ENCODE measurements at places on chromosomes 11 and 22.
A peak's percentile ranks its signal among the peaks of the same experiment; 100 is the strongest.

DNA sequence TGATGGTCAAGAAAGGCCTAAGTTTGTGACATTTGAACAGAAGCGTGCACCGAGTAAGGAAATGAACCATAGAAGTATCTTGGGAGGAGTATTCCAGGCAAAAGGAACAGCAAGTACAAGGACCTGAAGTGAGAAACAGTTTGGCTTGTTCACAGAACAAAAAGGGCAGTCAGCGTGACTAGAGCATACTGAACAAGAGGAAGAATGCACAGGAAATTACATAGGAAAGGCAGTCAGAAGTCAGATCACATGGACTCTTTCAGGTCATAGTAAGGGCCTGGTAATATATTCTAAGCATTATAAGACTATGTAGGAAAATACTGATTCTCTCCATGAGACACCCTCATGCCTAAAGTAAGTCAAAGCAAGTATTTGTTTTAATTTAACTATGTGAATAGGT is 52.3 kb upstream of the GAB2 start:
- DNase-seq, result no peak

- peak; percentile 91 for DNase-seq
Observed at GRCh38 chr11:95923728-95924413, at the start of gene MTMR2. Gene MTMR2, minus strand, starts transcription at chr11:95924107. Its CDS starts 153 bp downstream, at chr11:95923954.

GRCh38 chr11:75968021-75968625 is 153.1 kb downstream of the UVRAG start:
- no peak for DNase-seq

DNA sequence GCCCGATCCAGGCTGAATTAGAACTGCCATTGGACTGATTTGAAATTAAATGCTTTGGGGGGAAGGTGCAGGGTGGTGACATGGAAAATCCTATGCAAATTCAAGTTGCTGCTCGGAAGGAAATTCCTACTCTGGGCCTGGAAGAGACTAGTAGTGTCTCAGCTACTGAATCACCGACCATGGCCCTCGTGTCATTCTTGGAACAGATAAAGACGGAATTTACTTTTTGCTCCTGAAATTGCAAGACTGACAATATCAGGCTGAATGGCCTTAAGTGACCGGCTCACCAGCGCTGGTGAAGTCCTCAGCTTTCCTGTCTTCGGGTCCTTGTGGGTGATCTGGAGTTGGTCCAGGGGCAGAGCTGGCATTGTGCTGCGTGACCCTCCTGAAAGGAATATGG is 6.1 kb downstream of the ASCC2 start:
- no peak for DNase-seq

GRCh38 chr22:24848559-24849168 is 42.7 kb downstream of the SGSM1 start:
- DNase-seq, result no peak

GRCh38 chr11:61783717-61784505 is 8.5 kb downstream of the TMEM258 start:
- DNase-seq, result peak; percentile 57

DNA sequence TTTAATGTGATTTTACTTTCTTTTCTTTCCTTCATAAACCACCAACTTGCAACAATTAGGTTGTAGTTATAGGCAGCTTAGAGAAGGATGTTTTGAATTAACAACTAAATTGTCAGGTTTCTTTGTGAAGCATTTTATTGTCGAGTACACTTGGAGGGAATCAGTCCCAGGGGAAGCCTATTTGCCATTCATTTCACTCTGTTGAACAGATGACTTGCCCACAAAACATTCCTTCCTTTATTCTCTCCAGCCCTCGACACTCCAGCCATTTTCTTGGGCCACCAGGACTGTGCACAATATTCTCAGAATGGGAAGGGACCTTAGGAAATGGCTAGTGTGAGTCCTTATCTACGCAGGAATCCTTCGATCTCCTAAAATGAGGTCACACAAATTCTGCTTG is 620.6 kb downstream of the SOX6 start:
- DNase-seq, result no peak

DNA sequence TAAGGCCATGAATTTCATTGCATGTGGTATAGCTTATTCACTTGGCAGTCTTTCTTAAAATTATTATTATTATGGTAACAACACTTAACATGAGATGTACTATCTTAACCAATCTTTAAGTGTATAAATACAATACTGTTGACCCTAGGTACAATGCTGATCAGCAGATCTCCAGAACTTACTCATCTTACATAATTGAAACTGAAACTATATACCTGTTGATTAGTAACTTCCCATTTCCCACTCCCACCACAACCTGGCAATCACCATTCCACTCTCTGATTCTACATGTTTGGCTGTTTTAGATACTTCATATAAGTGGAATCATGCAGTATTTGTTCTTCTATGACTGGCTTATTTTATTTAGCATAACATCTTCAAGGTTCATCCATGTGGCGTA is 150.2 kb upstream of the POU2AF2 start:
- no peak for DNase-seq

- DNase-seq, result no peak
Observed at GRCh38 chr11:125223901-125224361, 59.4 kb downstream of the PKNOX2 start.

GRCh38 chr11:46480166-46480726 is 88.7 kb upstream of the CHRM4 start:
- no peak for DNase-seq

- DNase-seq, result peak; percentile 70
Observed at GRCh38 chr22:45867118-45867905, 109.7 kb downstream of the WNT7B start.

GRCh38 chr22:42273855-42274451 is 3.5 kb upstream of the TCF20 start:
- DNase-seq, result no peak

- no peak for DNase-seq
Observed at GRCh38 chr11:68934666-68935065, 31.0 kb downstream of the IGHMBP2 start.

DNA sequence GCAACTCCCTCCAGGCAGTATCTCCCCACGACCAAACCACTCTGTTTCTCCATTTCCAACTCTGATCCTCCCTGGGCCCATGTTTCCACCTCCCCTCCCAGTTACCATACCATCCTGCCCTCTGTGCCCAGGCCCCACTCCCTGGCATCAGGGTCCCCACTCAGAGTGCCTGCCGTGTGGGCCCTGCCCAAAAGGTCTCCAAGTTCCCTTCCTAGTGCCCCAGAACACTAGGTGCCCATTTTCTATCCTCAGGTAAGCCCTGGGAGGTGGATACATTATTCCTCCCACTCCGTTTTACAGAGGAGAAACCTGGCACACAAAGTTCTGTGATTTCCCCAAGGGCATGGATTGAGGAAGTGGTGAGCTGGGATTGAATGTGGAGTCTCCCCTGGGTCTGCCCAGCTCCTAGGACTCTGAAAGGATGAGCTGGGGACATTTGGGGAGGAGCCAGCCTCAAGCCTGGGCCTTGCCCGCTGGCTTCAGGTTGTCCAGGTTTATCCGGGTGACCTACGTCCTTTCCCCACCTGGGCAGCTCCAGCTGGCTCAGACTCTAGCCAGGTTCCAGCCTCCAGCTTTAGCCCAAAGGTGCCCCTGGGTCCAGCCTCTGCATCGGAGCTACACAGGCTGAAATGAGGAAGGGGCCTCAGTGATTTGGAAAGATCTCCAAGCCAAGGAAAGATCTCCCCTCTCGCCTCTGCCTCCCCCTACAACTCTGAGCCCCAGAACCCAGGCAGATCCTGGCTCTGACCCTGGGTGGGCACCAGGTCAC is 2.2 kb upstream of the GSTT4 start:
- no peak for DNase-seq

GRCh38 chr22:47007496-47007895 is 245.0 kb downstream of the TBC1D22A start:
- peak; percentile 28 for DNase-seq

GRCh38 chr11:86593833-86594232 is 78.6 kb downstream of the ME3 start:
- no peak for DNase-seq

- DNase-seq, result peak; percentile 76
Observed at GRCh38 chr11:114060392-114061047, 1.0 kb downstream of the ZBTB16 start.

GRCh38 chr11:96189351-96189750 is 153.6 kb downstream of the MAML2 start:
- no peak for DNase-seq

- no peak for DNase-seq
Observed at GRCh38 chr11:7004482-7004881, 15.7 kb downstream of the ZNF214 start.

DNA sequence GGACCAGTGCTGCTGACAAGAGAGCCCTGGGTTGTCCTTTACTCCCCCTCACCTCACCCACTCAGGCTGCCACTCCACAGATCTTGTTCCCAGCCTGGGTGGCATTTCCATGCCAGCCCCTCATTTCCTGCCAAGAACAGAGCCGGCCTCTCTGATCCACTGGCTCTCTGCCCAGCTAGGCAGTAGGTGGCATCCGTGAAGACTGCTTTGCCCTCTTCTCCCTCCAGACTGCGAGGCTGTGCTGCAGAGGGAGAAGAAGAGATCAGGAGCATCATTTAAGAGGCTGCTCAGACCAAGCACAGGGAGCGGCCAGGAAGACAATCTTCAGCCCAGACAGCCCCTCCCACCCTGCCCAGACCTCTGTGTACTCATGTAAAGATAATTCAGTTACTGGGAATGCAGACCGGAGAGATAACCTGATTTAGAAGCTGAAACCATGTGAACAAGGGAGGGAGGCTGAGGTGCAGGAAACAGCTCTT is 126.9 kb upstream of the NCAM1 start:
- peak; percentile 70 for DNase-seq

DNA sequence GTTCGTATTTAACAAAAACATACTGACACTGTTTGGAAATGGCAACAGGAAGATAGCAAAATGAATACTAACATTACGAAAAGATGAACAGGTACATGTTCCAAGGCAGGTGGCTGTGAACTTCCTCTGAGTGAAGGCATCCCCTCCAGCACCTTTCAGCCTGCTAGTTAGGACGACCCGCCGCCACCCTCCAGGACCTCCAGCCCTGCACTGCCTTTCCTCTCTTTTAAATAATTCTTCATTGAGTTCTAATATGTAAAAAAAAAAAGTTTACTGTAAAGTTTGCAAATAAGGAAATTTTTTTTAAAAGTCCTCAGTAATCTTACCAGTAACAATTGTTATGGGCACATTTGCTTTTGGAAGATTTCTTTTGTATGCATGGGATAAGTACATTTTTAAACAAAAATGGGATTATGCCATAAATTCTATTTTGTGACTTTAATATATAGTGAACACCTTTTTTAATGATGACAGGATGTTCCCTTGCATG is 6.0 kb downstream of the NEAT1 start:
- DNase-seq, result peak; percentile 71

GRCh38 chr11:111439901-111440300 is 60.8 kb upstream of the POU2AF1 start:
- no peak for DNase-seq

- peak; percentile 90 for DNase-seq
Observed at GRCh38 chr11:128630367-128631230, 43.2 kb upstream of the ETS1 start.

GRCh38 chr11:2534957-2535672 is 90.3 kb downstream of the KCNQ1 start:
- peak; percentile 56 for DNase-seq

GRCh38 chr11:121829159-121829643 is 286.8 kb downstream of the BLID start:
- no peak for DNase-seq

GRCh38 chr11:14764179-14764578 is 120.6 kb downstream of the PDE3B start:
- no peak for DNase-seq

- DNase-seq, result no peak
Observed at GRCh38 chr11:94128291-94128745, 323 bp upstream of the PANX1 start.

DNA sequence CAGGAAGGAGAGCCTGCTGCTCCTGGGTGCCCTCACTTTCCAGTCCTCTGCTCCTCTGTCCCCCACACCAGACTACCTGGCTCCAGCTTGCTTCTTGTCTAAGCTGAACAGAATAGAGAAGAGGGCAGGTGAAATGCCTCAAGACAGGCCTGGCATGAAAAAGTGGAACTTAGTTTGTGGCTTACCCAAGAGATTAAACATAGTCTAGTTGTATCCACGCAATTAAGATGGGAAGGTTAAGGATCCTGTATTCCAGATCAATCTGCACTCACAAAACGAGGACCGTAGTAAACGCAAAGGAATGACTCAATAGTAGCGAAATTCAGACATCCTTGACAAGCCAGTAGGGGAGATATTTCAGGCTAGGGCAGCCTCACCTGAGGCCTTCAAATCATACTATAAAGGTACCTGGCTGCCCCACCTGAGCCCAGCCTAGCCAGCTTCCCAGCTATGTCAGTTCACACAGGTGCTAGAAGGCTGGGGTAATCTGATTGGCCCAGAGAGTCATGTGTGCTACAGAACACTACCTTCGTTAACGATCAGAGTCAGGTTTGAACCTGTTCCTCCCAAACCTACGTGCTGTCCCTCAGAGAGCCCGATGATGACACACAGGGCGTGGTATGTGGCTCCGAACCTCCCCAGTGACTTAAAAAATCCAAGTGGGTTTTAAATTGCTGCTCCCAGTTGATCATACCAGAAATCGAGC is 46.5 kb downstream of the AHNAK start:
- DNase-seq, result no peak

- no peak for DNase-seq
Observed at GRCh38 chr11:7646866-7647265, 26.4 kb downstream of the CYB5R2 start.

DNA sequence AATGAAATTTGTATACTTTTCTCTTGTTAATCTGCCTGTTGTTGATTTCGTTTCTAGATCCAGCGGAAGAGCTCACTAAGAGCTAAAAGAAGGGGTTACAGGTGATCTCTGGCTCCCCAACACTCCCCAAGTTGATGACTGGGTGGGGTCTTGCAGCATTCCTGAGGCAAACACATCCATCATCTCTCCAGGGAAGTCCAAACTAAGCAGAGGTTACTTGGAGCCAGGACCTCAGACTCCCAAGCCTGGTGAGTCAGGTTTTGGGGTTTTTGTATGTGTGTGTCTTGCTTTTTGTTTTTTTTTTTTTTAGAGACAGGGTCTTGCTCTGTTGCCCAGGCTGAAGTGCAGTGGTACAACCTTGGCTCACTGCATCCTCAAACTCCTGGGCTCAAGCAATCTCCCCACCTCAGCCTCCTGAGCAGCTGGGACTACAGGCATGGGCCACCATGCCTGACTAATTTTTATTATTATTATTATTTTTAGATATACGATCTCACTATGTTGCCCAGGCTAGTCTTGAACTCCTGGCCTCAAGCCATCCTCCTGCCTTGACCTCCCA is 11.5 kb upstream of the RPS3 start:
- no peak for DNase-seq

Measured in upper lobe of right lung (tissue), 1 donor.